ENCODE measurements at places on chromosomes 6 and 20.

- no peak for DNase-seq
Measured at GRCh38 chr6:104409913-104410312, 449.8 kb downstream of the HACE1 start.

GRCh38 chr6:139568956-139569538 lies 194.6 kb upstream of the CITED2 start:
- no peak for DNase-seq

- DNase-seq = no peak
Measured at GRCh38 chr6:25973923-25974555, 11.4 kb downstream of the TRIM38 start.

- peak; percentile 50 for DNase-seq
Measured at GRCh38 chr6:26536571-26537159, 1.5 kb upstream of the HMGN4 start.

GRCh38 chr6:137872581-137873115 lies 5.6 kb downstream of the TNFAIP3 start:
- DNase-seq = no peak

GRCh38 chr6:27260369-27260768 lies 12.9 kb downstream of the PRSS16 start:
- DNase-seq = no peak

DNA sequence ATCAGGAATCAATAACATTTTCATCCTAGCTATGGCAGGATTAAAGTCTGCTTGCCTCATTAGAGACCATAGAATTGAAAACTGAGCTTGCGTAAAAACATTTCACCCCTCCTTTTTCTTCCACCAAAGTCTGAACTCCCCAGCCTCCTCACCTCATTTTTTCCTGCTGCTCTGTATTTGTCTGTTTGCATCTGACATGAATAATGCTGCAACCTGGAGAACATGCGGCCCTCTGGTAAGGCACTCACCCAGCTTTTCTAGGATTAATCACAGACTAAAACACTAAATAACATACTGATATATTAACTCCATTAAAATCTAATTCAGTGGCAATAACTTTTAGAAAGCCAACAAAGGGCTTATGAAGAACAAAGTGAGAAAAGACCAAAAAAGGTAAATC lies 677.7 kb upstream of the NRSN1 start:
- no peak for DNase-seq

- no peak for DNase-seq
Measured at GRCh38 chr6:52454556-52454955, 34.4 kb downstream of the EFHC1 start.

GRCh38 chr6:132458887-132459604 lies 53.9 kb downstream of the STX7 start:
- DNase-seq = no peak
